ENCODE measurements at places on chromosomes 6 and 20. TPM values are rescaled to one million over a fixed set of nuclear protein-coding genes. Genes with fewer than 3 reads are reported as not detected.

- no peak for DNase-seq
Observed at GRCh38 chr6:90175627-90176538, 120.8 kb downstream of the BACH2 start.

Gene TNFRSF6B
- 0.86 TPM for total RNA-seq

DNA sequence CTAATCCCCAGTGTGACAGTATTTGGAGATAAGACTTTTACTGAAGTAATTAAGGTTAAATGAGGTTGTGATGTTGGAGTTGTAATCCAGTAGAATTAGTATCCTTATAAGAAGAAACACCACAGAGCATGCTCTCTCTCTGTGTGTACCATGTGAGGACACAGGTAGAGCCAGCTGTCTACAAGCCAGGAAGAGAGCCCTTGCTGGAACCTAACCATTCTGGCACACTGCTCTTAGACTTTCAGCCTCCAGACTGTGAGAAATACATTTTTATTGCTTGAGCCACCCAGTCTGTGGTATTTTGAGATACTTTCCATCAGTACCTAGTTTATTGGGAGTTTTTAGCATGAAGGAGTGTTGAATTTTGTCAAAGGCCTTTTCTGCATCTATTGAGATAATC is 110.2 kb downstream of the PHF3 start:
- no peak for DNase-seq

Gene SLC35D3
- total RNA-seq: 0.57 TPM

GRCh38 chr20:48629069-48629959 is 198.5 kb downstream of the PREX1 start:
- DNase-seq: no peak

DNA sequence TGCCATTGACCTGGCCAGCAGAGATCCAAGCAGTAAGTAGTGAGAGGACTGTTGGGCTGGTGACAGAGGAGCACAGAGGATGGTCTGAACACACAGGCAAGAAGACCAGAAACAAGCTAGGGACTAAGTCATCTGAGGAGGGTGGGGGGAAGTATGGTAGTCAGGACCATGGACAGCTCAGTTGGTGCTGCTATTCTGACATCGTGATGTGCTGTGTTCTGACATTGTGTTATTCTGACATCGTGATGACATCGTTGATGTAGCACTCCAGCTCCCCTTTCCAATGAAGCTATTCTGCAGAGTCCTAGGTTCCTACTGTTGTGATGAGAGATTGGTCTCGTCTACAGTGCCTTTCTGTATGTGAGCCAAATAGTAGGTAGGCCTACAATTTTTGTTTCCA is 28.7 kb downstream of the CFAP206 start:
- peak; percentile 77 for DNase-seq

Gene SAPCD1
- 3.2 TPM for total RNA-seq

DNA sequence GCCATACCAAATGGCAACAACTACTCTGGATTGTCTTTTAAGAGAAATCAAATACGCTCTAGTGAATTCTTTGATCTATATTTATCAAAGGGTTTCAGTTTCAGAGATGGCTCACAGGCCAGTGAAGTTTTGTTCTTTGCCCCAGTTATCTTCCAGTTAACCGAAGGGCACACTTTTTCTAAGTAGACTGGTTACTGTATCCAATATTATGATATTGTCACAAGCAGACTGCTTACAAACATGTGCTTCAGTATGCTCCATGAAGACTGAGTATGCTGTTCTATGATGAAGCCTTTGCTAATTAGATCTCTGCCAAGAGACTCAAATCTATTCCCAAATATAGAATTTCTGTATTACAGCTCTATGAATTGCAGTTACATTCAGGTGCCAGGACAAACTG is 181.1 kb downstream of the REV3L start:
- no peak for DNase-seq

All from H9 (cell line).